ENCODE measurements at places on chromosomes 12 and 14.

DNA sequence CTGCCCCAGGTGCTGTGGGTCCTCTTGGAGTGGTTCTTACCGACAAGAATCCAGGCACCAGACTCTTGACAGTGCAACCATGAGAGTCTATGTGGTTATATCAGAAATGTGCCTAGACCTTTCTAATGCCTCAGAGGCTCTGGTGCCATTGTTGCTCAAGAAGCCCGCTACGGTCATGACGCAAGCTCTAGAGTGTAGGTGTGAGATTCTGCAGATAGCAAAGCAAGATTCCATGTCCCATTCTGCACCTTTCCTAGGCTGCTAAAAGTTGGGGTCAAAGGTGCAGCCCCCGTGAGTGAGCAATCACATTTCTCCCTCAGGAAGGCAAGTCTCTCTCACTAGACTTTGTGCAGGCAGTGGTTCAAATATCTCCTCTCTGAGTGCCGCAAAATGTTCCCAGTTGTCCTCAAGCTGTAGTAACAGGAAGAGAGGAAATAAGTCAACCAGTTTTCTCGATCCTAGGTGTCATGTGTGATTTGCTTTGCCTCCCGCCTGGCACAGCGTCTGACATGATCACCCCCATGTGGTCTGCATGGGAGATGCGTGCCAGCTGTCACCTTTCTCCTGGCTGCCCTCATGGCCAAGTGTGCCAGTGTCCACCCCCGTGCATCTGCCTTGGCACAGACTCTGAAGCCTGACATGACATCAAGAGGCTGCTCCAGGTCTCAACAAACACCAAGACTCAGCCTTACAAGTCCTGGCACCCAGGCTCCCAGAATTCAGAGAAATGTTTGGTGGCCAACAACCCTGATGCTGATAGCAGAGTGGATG, 122.5 kb upstream of the COCH start:
- no peak for DNase-seq

DNA sequence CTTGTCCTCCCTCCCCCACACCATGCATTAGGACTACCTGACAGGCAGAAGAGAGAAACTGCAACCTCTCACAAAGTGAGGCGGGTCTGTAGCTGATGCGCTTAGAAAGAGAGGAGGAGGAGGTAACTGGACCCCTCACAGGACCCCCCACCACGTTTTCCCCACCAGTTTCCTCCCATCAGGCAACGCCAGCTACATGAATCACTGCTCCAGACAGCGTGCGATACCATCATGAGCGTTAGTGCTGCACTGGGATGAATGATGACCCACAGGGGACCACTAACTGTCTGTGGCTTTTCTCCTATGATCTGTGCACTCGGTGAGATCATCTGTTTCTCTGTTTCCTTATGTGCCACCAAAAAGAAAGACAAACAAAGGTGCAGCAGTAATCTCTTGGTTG, 77.7 kb downstream of the KCNK10 start:
- no peak for DNase-seq

DNA sequence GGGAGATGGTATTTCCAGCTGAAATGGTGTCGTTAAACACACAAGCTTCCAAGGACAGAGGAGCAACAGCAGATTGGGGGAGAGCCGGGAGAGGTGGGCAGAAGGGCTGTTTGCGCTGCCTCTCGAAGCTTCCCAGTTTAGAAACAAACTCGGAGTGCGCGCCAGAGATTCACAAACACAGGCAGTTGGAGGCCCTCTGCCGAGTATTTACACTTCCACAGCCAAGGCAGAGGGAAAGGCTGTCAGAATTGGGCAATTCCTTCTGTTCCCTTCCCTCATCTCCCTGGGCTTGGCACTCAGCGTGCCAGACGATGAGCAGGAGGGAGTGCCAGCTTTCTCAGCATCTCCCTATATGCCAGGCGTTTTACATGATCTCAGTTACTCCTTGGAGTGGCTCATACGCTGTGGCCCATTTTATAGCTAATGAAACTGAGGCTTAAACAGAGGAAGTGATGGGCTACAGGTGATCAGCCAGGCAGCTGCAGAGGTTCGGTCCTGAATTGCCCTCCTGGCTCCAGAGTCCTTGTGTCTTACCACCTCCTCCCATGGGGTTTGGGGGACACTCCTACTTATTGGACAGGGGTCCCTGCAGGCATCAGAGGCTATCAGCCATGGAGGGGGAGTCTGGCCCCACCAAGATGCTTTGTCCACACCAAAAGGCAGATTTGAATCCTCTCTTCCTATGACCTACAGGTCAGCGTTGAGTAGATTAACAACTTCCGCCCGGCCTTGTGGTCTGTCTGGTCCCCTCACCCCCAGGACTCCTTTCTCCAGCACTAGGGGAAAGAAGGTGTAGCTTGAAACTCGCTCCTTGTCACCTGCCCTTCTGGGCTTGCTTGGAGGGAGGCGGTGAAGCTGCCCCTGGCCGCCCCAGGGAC, 3.1 kb downstream of the FAM222A start:
- DNase-seq: no peak

DNA sequence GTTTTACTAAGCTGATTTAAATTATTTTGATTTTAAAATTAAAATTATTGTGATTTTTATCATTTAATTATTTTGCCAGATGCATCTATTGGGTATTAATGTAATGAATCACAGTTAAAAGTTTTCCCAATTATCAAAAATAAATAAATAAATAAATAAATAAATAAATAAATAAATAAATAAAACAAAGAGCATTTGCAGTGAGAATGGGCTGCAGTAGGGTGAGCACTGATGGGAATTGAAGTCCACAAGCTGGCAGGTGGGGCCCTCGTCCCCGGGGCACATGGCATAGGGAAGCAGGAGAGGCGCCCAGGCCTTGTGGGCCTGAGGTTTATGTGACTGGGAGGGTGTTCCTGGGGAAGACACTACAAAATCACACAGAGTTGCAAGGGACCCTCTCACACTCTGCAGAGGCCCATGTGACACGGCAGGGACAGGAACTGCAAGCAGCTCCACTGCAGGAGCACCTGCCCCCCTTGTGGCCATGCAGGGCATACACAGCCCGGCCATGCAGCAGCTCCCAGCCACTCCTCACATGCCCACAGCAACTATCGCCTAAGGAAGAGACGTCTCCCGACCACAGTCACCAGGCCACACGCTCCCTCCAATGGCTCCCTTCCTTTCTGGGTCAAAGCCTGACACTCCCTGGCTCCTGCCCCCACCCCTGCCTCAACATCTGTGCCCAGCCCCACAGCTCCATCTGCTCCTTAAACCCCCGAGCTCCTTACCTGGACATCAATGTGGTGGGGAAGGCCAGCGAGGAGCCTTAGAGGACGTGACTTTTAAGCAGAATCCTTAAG, 256.3 kb upstream of the SFSWAP start:
- DNase-seq: no peak

DNA sequence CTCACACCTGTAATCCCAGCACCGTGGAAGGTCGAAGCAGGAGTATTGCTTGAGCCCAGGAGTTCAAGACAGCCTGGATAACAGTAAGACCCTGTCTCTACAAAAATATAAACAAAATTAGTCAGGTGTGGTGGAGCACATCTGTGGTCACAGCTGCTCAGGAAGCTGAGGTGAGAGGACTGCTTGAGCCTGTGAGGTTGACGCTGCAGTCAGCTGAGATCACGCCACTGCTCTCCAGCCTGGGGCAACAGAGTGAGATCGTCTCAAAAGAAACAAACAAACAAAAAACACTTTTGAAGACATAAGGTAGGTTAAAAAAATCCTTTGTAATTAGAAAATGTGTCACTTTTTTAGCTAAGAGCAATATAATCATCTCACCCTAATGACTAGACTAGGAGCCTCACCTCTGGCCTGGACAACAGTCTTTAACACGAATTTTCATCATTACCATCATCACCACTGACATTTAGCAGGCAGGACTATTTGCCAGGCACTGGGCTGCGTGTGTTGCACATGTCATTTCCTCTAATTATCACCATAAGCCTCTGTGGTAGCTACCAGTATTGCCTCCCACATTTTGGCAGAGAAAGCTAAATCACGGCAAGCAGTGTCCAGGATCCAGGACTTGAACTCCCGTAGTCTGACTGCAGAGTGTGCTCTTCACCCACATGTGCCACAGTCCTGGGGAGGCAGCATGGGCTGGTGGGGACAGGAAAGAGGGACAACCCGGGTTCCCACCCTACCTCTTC, 4.6 kb upstream of the SYCP3 start:
- DNase-seq: no peak

- no peak for DNase-seq
Observed at GRCh38 chr12:70427611-70428010, 61.5 kb downstream of the KCNMB4 start.

- DNase-seq: no peak
Observed at GRCh38 chr12:121124402-121125109, 8.1 kb upstream of the P2RX7 start.

- no peak for DNase-seq
Observed at GRCh38 chr14:36028218-36028617, 148.3 kb downstream of the PTCSC3 start.

DNA sequence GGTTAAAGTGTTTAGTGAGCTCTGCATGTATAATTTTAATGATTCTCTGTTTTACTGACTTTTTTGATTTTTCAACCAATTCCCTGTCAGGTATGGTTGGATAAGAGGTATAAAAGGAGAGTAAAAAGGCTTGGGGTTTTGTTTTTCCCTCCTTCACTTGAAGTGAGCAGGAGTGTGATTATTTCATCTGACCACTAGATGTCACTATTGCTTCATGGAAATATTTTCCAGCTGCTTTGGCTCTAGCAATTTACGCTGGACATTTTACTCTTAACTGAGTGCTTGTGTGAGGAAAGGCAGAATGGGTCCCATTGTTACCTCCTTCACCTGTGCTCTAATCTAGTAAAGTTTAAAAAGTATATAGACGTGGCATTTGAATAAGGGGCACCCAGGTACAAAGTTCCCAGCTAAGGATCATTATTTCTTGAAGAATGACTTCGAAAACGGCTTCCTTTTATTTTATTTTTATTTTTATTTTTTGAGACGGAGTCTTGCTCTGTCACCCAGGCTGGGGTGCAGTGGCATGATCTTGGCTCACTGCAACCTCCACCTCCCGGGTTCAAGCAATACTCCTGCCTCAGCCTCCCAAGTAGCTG, 66.5 kb downstream of the TBC1D30 start:
- peak; percentile 9 for DNase-seq

- DNase-seq: no peak
Observed at GRCh38 chr14:80940146-80940545, 1.4 kb downstream of the CEP128 start.

DNA sequence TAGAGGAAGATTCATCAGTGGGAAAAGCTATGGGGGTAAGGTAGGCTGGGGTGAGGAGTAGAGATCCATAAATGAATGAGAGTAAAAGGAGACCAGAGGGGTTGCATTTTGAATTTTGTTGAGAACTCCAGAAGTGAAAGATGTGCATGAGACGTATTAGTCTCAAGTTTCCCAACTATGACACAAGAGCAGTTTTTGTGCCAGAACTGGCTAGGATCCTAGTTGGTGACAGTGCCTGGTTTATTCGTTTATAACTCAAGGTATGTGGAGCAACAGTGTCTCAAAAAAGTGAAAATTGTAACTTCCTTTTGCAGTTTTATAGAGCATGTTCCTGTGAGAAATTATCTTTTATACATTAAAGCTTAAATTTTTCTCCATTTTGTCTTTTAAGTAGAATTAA, 377.0 kb downstream of the NPAS3 start:
- DNase-seq: no peak

GRCh38 chr12:123076604-123077297, 74.1 kb downstream of the PITPNM2 start:
- no peak for DNase-seq
